Esophagus muscularis mucosa (tissue), 4 donors: ENCODE measurements at places on chromosomes 12 and 14. TPM values are rescaled to one million over a fixed set of nuclear protein-coding genes. Genes with fewer than 3 reads are reported as not detected.

DNA sequence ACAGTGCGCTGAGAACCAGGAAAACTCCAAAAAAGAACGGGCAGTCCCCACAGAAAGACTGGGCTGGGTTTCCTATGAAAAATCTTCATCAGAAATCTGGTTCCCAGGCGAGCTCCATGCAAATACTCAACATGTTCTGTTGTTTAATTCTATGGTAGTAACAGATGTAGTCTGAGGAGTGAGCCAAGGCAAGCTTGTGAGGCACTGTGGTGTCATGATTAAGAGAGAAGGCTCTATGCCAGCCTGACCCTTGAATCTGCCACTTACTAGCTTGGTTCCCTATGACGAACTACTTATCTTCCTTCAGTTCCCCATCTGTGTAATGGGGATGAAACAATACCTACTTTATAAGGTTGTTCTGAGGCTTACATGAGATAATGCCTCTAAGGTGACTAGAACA is 10.7 kb downstream of the POMT2 start:
- no peak for DNase-seq

GRCh38 chr12:100493396-100494012 is 19.8 kb downstream of the NR1H4 start:
- DNase-seq = no peak

DNA sequence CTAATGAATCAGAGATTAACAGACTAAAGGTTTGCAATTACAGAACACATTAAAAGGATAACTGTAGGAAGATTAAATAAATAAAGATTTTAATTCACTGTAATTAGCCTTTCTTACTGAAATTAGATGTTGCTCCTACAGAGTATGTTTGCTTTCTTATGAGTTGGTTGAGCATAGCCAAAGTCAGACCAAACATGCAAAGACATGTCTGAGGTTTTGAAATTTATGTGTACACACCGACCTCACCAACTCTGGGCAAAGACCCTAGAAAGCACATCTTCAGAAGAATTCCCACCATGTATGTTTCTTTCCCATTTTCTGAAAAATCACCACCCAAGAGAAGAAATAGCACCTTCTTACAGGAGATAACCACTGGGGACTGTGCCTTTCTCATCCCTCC is 159.2 kb downstream of the PAX9 start:
- no peak for DNase-seq

The ESRRB gene
- not detected for total RNA-seq

DNA sequence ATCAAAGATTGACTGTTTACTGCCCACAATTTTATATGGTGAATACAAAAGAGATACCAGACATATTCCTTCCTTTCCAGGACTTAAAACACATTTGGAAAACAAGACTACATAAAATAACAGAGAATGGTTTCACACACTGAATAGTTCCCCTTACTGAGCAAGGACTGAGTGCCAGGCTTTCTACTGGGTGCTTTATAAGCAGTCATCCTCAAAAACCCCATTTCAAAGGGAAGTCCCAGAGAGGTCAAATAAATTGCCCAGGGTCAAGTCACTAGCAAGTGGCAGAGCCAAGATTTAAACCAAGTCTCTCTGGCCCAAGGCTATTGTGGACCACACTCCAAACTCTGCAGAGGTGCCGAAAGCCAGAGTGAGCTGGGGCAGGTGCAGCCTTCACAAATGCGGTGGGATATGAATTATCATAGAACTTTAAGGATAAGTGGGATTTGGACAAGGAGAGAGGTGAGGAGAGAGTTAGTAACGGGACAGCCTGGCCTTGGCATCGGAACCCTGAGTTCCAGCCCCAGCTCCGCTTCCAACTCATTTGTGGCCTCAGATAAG is 9.1 kb upstream of the RPAP3 start:
- DNase-seq = no peak

DNA sequence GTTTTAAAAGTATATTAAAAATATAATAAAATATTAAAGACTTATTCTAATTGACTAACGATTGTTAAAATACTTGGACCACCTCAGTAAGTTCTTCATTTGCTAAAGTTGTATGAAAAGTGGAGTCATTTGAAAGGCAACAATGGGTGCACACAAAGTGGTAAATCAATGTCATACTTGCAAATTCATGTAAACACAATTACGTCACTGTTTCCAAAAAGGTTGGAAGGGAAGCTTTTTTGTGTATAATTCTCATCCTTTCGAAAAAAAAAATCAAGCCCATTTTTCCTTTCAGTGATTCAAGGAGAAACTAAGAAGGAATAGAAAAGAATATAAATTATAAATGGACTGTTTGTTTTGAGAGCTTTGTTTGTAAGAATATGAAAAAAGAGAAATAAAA is 166.2 kb downstream of the PIK3C2G start:
- no peak for DNase-seq

The NXPH4 gene
- not detected for total RNA-seq

DNA sequence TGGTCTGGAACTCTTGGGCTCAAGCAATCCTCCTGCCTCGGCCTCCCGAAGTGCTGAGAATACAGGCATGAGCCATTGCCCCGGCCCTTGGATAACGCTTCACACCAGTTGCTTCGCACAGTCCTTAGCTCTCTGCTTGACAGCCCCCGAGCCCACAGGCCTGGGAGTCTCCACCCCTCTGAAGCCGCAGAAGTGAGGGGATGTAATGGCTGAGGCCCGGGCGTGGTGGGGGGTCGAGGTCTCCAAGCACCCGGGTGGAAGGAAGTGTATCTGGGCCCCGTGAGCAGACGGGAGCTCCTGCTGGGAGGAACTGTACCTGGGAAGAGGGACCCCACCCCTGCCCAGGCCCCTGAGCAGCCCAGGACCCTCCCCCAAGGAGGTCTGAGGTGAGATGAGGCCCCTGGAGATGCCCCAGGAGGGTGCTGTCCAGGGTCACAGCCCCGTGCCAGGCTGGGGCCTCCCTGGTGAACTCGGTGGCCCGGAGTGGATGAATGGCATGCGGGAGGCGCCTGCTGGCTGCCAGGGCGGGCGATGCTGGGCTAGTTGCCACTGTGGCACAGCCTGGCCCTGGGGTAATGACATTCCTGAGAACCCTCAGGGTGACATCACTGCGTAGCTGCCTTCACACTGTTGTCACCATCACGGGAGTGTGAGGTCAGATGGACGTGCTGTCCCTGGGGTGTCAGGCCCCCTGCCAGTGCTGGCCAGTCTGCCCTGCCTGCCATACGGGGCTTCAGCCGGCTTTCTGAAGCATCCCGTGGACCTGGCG is 48.9 kb downstream of the KIF26A start:
- DNase-seq = no peak

The SLC10A1 gene
- total RNA-seq = not detected

- no peak for DNase-seq
These were observed 130.9 kb upstream of the USP15 start for GRCh38 chr12:62129291-62129690.

GRCh38 chr14:90467501-90467900 is 70.7 kb downstream of the CALM1 start:
- DNase-seq = no peak

DNA sequence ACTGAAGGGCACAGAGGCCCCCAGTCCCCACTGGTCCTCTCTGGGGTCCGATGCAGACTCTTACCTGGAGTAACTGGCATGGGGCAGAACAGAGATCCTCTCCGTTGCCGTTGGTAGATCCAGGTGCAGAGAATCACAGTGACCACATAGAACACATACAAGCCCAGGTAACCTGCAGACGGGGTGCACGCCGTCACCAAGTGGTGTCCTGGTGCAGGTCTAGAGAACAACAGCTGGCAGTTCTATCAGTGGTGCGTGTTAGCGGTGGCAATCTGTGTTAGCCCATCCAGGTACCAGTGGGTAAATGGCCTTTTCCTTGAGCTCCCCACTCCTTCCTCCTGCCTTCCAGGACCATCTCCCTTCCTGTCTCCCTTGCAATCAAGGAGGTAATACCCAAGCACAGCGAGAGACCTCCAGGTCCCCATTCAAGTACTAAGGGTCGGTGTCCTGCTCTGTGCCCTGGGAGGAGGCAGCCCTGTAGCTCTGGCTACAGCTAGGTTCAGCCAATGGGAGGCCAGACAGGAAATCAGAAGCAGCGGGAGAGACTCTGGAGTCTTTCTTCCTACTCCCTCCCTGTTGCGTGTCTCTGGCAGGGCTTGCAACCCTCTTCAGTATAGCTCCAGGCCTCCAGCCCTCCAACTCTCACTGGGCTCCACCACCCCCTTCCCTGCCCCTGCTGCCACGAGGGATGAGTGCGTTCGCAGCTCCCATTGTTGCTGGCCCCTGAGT is 15.8 kb downstream of the SLC8B1 start:
- DNase-seq = no peak

- no peak for DNase-seq
These were observed 25.1 kb downstream of the SOCS2 start for GRCh38 chr12:93597608-93598007.

The RNASE7 gene
- total RNA-seq = not detected

DNA sequence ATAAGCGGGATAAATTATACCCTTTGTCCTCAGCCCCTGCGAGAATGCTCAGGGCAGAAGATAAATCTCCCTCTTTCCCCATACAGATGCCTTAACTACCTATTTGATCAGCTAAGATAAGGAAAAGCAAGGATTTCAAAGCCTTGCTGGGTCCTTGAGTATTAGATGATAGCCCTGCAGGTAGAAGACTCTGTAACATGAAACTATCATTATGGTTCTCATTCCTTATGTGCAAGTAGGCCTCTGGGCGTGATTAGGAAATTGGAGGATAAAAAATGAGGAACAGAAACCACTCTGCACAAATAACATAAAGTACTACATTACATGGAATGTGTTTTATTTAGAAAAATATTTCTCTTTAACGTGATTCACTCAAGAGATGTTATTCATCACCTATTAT is 14.5 kb upstream of the WDR89 start:
- no peak for DNase-seq

The HCFC2 gene
- total RNA-seq = 34.7 TPM

DNA sequence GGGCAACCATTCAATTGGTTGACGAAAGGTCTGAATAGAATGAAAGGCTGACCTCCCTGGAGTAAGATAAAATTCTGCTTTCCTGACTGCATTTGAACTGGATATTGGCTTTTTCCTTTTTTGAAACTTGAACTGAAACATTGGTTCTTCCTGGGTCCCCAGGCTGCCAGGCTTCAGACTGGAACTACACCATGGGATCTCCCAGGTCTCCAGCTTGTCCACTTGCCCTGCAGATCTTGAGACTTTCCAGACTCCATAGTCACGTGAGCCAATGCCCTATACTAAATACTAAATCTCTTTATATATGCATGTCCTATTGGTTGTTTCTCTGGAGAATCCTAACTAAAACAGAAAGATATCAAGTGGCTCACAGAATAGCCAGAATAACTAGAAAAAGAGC is 118.7 kb upstream of the KRR1 start:
- no peak for DNase-seq

DNA sequence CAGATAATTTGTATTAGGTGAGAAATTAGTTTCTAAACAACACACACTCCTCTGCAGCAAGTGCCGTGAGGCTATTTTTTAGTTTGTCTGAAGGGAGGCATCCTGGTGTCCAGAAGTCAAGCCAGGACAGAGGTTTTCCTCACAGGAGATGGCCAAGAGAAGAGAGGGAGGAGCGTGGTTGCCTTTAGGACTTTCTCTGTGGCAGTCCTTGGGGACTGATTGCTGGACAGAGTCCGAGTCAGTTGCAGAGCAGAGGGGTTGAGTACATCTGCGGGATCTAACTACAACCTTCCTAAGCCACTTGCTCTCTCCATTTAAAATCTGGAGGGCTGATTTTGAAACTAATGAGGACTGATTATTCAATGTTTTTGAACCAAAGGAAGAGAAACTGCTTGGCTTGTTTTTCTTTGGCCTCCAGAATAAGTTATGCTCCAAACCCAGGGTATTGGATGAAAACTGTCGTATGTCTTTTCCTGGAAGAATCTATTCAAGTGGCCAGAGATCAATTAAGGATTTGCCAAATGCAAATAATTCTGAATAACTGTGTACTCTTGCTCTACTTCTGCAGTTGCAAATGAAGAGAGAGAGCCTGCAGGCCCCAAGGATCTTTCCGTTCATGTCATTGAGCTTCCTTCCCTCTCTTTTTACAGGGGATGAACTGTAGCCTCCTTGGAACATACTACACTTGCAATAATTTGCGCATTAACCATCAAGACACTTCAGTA is 1.2 kb downstream of the SLCO1C1 start:
- DNase-seq = no peak

- no peak for DNase-seq
These were observed 414.8 kb upstream of the LMO3 start for GRCh38 chr12:17020765-17021164.

DNA sequence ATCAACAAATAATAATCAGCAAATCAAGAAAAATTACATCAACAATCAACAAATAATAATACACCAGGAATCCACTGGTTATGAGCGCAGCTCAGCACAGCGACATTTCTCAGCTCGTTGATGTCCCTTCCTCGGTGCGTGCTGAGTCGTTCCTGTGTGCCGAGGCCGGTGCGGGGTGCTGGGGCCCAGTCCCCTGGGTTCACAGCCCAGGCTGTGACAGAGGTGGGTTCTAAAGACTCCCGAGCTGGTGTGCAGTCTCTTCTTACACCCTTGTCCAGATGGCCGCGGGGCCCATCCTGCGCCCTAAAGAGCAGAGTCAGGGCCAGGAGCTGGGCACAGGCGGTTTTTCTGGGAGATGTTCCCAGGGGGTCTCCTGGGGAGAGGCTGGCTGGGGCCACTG is 26.9 kb upstream of the TRAF3 start:
- DNase-seq = no peak

The DNAH10 gene
- total RNA-seq = not detected

The C12orf50 gene
- total RNA-seq = not detected
